ENCODE measurements at places on chromosomes 11 and 22.

GRCh38 chr11:95267601-95268213 lies 36.7 kb upstream of the SESN3 start:
- DNase-seq = no peak

- peak; percentile 4 for DNase-seq
Measured at GRCh38 chr11:96748639-96749370, 359.0 kb downstream of the JRKL start.

DNA sequence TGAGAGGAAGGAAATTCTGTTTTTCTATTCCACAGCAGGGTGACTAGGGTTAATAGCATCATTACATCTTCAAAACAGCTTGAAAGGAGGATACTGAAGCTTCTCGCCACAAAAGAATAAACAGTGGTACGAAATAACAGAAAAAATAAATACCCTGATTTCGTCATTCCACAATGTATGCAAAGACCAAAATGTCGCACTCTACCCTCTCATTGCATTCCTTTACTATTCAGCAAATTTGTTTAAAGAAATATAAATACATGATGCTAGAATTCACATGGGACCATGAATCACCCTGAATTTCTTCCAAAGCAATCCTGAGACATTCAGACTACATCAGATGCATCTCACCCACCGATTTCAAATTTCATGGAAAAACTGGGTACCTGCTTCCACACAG lies 112.3 kb upstream of the TOP3B start:
- DNase-seq = no peak

- DNase-seq = no peak
Measured at GRCh38 chr11:31936312-31936711, 125.2 kb upstream of the PAX6 start.

DNA sequence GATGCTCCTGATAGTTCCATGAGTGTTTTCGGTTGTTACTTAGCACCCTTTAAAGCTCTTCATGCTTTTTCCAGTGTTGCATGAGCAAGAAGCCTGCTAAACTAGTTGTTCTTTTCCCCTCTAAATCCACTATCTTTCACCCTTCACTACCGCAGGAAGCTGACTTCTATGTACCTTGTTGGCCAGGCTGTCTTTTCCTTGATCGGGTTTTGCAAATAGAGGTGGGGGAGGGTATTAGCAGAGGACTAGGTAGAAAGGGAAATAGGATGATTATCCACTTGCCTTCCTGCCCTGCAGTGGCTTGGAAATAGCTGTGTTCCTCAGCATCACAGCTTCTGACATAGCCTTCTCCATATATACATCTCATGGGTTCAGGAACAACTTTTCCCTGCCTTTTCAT lies 23.9 kb downstream of the AASDHPPT start:
- no peak for DNase-seq

DNA sequence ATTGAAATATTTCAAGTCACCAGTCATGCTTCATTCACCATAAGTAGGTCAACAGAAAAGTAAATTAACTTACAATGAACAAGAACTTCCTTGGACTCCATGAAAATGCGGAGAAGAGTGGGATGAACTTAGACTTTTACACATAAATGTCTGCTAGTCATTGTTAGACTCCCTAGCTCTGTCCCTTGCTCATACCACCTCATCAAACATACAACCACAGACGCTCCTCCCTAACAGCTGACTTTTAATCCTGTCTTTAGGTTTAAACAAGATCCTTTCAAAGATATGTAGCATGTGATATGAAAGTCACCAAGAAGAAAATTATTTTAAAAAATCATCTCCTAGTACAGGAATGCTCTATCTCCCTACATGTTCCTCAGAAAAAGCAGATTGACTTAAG lies 248.1 kb downstream of the DLG2 start:
- DNase-seq = no peak

DNA sequence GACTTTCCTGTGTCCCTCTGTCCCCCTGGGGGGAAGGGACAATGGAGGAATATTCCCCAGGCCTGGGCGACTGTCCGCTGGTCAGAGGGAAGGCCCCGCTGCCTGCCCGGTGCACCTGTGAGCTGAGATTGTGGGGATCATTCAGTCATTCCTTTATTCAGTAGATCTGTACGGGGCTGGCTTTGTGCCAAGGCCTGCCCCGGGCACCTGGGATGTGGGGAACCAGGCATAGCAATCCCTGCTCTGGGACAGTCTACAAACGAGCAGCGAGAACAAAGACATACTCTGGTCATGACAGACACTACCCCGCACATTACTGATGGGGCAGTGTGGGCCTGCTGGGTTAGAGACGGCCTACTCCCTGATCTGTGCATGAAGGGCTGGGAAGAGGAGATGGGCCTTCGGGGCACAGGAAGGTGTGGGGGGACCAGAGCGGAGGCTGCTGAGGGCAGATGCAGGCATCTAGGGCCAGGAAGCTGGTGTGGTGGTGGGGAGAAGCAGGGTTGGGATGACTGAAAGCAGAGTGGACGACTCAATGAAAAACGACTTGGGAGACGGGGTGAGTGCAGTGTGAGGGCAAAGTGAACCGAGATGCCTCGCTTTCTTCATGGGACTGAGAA lies 1.8 kb upstream of the MYO7A start:
- DNase-seq = no peak

DNA sequence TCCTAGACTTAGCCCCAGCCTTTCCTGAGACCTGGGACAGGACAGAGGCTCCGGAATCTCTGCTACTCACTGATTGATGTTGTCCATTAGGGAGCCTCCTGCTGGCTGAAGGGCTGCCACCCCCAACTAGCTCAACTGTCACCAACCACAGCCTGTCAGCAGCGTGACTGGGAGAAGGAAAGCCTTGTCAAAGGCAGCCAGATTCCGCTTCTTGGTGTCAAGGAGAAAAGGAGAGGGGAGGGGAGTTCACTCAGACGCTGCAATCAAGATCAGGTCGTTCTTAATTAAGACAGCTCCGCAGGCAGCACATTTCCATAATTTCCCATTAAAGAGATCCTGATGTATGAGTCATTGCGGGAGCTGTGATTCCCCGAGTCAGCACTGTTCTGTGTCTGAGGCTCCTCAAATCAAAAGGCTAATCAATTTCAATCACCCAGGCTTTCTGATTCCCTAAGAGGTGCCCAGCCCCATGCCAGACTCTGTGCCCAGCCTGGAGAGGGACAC lies 152.8 kb upstream of the ZBED5 start:
- no peak for DNase-seq

DNA sequence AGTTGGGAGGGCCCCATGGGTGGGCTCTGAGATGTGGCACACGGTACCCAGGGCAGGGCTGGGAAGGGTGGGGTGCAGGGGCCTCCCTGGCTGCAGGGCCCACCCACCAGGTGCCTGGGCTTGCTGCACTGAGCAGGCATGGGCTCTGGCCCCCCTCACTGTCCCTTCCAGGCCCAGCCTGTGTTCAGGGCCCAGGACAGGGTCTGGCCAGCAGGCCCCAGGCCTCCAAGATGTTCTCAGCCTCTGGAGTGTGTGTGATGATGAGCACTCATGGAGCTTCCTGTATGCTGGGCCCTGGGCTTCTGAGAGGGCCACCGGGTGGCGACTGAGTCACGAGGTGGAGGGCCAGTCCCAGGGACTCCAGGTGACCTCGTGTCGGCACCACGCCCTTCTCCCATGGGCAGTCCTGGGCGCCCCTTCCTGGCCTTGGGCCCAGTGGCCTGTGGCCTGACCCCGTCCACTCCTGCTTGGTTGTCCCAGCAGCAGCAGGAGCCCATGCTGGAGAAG lies 55.9 kb upstream of the CCDC188 start:
- DNase-seq = no peak

- DNase-seq = no peak
Measured at GRCh38 chr11:17277024-17277584, 565 bp downstream of the NUCB2 start.

GRCh38 chr11:74675761-74676160 lies 55.5 kb downstream of the CHRDL2 start:
- DNase-seq = no peak

- DNase-seq = peak; percentile 1
Measured at GRCh38 chr11:112166562-112166961, 610 bp upstream of the TEX12 start.

GRCh38 chr11:65822776-65823528 lies 10.8 kb upstream of the SNX32 start:
- no peak for DNase-seq

DNA sequence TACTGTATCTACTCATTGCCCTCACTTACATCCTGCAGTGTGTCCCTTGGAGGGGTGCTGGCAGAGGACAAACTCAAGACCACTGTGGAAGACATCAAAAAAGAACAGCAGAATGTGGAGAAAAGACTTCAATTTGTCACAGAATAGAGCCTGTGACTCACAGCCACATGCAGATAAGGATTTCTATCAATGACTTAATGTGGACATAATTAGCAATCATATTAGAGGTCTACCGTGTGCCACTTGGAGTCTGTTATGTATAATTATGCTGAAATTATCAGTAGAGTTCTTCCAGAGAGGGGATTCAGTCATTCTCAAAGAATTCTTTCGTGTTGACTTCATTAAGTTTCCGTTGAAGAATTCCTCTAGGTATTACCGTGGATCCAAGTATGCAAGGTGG lies 473.5 kb downstream of the MIAT start:
- DNase-seq = no peak

DNA sequence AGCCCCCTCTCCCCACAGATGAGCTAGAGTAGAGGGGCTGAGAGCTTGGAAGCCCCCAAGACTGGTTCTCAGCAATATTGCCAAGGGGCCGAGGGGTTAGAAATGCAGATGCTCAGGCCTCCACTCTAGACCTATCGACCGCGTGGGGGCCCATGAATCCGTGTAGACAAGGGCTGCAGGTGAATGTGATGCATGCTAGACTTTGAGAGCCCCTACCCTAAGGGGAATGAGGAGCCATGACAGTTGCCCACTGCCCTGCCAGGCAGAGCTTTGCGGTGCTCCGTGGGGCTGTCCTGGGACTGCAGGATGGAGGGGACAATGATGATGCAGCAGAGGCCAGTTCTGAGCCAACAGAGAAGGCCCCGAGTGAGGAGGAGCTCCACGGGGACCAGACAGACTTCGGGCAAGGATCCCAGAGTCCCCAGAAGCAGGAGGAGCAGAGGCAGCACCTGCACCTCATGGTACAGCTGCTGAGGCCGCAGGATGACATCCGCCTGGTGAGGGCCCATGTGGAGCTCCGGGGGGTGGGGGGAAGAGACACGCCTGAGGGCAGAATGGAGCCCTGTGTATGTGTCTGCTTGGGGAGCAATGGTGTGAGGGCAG lies 1.3 kb downstream of the SSH3 start:
- DNase-seq = no peak

DNA sequence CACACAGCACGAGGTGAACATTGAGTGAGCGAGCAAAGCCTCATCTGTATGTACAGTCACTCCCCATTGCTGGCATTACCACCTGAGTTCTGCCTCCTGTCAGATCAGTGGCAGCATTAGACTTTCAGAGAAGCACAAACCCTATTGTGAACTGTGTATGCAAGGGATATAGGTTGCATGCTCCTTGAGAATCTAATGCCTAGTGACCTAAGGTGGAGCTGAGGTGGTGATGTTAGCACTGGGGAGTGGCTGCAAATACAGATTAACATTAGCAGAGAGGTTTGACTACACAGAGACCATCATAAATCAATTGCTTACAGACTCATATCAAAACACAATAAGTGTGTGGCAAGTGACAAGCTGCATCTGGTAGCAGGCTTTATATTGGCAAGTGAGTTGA lies 262.5 kb upstream of the ANO5 start:
- DNase-seq = no peak

GRCh38 chr11:65896034-65896999 lies 3.9 kb downstream of the FOSL1 start:
- DNase-seq = no peak

GRCh38 chr11:61899146-61899841 lies 7.9 kb upstream of the FADS3 start:
- peak; percentile 35 for DNase-seq

DNA sequence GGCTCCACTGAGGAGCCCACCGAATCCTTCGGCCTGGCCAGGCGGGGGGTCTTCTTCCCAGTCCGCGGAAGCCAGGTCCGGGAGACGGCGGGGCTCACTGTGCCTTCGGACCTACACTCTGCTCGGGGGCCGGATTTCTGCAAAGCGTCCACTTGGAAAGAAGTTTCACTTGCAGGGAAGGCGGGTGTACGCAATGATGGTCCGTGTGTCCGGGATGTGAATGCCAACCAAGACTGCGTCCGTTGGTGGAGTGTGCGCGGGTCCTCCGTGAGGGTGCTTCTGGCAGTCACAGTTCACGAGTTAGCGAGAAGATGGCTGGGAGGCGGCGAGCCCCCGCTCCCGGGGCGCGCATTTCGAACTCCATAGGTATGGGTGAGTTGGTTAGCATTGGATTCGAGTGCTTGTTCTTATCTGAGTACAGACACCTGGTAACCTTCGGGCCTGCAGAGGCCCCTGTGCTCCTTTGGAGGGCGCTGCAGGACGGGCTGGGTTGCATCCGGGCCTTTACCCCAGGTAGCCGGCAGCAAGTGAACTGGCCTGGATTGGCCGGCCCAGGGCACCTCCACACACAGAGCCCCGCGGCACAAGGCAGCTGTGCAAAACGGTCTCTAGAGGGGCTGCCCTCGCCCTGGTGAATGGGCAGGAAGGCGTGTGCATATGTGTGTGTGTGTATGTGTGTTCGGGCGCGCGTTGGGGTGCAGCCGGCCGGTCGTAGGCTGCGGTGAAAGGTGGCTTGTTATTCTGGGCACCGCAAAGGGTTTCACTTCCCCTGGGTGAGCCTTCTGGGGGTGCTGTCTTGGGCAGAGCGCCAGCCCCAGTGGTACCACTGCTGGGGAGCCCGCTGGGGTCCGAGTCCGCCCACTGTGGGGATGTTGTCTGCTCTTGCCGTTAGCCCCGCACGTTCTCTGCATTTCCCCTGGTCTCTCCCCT lies 13.3 kb upstream of the CYP2R1 start:
- no peak for DNase-seq

GRCh38 chr11:27497284-27497866 lies 9.2 kb downstream of the LIN7C start:
- DNase-seq = no peak

DNA sequence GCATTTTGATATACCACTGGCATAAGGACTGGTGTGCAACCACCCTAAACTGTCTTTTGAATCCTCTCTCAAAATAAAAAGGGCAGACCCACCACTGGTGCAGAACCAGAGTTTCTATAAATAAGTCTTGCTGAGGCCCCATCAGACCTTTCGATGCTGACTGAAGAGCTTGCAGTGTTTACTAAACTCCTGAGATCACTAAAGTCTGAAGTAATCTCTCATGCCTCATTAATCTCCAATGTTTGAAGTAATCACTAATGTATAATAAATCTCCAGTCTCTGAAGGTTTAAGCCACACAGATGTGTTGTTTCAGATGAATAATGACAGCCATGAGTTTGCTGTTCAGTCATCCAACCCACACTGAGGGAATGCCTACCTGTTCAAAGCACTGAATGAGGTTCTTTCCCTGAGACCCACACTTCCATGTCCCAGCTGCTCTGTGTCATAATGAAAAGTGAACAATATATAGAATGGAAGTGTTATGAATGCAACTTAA lies 50.6 kb upstream of the DEUP1 start:
- DNase-seq = no peak

DNA sequence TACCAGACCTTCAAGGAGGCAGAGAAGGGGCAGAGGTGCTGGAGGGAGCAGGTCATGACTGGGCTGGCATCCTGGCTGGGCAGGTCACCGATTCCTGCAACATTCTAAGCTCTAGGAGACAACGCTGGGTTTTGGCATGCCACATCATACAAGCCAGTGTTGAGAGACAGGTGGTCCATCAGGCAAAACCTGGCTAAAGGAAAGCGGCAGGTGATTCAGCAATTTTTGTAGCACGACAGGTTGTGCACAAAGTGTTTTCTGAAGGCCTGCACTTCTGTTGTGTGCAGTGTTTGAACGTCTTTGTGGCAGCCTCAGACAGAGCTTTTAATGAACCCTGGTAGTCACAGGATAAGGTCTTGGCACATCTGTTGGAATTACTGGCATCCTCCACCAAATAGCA lies 69.9 kb upstream of the BID start:
- DNase-seq = no peak
